ENCODE measurements at places on chromosomes 7 and 10.

GRCh38 chr7:141558544-141559183 is 7.5 kb downstream of the AGK start:
- no peak for DNase-seq

GRCh38 chr7:70710011-70710480 is 421.9 kb upstream of the GALNT17 start:
- DNase-seq: no peak

- DNase-seq: no peak
Observed at GRCh38 chr7:80243425-80243824, 108.8 kb downstream of the GNAI1 start.

DNA sequence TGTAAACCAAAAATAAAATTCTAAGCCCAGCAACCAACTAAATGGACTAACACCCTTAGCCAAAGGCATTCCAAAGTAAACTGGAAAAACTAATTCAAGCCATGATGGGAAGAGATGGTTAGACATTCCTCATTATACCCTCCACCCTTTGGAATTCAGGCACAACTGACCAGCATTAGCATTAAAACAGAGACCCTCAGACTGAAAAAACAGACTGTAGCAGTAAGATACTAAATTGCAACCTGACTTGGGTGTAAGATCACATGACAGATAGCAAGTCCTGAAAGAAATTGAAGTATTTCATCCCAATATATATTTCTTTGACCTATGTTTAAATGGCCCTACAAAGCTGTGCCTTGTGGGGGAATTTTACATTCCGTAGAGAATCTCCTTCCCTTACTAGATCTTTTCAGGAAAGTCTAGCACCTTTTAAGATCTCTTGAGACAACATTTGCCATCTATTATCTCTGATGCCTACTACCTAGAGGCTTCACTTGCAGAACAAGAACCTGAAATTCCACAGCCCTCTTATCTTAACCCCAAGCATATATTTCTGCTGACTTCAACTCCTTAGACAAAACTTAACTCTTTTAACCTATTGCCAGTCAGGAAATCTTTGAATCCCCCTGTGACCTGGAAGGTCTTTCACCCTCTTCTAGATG is 750.2 kb upstream of the IGFBP3 start:
- DNase-seq: no peak

GRCh38 chr10:58637352-58637751 is 124.7 kb downstream of the BICC1 start:
- DNase-seq: no peak

DNA sequence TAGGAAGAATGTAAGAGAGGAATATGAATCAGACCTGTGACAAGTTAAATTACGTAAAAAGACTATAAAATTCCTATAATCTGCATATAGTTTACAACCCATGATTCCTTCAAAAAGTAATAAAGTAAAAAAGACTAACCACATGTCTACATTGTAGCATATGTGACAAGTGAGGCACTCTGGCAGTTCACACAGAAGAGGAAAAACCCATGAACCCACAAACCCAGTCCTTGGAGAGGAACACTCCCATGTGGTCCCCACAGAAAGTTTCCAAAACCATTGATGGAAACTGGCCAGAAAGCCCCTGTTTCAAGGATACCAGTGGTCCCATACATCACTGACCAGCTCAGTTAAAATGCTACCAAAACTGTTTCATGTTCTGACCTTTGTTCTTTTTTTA is 15.7 kb downstream of the KDM7A start:
- DNase-seq: no peak

GRCh38 chr10:7436490-7437100 is 25.8 kb upstream of the SFMBT2 start:
- no peak for DNase-seq

- no peak for DNase-seq
Observed at GRCh38 chr7:81138870-81139269, 220.0 kb upstream of the SEMA3C start.

DNA sequence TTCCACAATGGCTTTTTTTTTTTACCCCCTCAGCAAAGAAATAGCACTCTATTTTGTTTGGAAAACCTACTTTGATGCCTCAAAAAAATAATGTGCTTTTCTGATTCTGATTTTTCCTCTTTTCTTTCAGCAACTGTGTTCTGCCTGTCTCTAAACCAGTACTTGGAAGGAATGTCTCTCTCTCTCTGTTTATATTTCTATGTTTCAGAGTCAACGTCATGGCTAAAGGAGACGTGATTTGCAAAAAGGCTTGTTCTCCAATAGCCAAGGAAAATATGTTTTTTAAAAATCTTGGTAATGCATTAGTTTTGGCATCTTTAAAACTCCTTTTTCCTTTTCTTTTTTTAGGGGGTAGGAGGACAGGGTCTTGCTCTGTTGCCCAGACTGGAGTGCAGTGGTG is 56.0 kb upstream of the SDK1 start:
- no peak for DNase-seq

DNA sequence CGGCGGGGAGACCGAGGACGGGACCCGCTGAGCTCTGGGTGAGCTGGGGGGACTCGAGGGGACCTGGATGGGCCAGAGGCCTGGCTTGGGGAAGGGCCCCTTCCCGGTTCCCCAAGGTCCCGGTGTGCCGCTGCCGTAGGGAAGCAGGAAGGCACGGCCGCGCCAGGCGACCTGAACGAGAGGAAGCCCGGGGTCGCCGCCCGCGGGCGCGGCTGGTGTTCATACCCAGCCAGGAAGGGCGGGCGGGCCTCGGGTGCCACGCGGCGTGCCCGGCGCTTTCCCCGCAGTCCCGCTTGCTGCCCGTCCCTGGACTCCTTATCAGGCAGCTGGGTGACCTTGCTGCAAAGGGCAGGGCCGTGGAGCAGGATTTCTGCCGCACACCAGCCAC is 38.0 kb downstream of the ZNF777 start:
- DNase-seq: peak; percentile 69

DNA sequence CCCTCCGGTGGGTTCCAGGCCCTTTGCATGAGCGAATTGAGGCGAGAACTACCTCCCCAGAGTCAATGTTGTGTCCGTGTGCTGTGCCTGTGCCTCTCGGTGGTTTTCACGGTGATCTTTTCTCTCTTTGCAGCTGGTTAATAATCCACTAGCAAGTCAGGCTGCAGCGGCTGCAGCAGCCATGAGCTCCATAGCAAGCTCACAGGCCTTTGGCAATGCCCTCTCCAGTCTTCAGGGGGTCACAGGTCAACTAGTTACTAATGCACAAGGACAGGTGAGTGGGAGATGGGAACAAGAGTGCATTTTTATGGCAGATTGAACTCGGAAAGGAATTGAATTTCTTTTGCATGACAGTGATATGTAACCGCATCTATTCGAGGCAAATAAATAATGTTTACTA is 159.7 kb upstream of the YAE1 start:
- no peak for DNase-seq

DNA sequence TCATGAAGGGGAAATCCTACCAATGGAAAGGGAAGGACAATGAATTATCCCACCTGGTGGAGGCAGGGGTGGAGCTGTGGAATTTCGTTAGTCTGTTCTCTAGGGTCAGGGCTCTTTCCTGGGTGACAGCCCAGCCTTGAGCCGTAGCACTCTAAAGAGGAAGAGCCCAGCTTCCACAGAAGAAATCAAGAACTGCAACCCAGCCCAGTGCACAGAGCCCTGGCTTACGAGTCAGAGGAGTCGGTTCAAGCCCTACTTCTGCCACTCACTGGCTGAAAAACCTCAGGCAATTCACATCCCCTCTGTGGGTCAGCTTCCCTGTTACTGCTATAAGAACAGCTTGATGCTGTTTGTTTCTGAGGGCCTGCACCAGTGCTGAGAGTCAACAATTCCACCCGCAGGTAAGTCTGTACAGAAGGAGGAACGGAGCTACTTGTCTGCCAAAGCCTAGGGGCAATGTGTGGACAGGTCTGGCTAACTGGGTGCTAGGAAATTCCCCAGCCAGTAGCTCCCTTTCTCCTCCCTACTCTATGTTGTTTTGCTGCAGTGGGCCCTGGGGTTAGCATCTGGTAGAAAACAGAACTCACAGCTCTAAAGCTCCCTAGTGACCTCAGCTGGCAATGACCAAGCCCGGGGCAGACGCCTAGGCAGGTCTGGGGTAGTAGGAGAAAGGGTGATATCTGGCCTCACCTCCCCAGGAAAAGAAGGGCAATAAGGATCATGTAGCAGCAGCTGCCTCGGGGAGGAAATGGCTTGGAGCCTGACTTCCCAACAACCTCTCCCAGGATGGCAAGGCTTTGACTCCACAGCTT is 3.3 kb downstream of the AVPI1 start:
- no peak for DNase-seq
